Activated CD4-positive, alpha-beta T cell treated with anti-CD3 and anti-CD28 coated beads, Interleukin-10, Interleukin-2, amounts not matched to agents 100 ng/mL and 50 ng/mL, durations not matched to agents 16 hours and 8 hours (primary cell): ENCODE measurements at places on chromosomes 6 and 20.
A peak's percentile ranks its signal among the peaks of the same experiment; 100 is the strongest.

DNA sequence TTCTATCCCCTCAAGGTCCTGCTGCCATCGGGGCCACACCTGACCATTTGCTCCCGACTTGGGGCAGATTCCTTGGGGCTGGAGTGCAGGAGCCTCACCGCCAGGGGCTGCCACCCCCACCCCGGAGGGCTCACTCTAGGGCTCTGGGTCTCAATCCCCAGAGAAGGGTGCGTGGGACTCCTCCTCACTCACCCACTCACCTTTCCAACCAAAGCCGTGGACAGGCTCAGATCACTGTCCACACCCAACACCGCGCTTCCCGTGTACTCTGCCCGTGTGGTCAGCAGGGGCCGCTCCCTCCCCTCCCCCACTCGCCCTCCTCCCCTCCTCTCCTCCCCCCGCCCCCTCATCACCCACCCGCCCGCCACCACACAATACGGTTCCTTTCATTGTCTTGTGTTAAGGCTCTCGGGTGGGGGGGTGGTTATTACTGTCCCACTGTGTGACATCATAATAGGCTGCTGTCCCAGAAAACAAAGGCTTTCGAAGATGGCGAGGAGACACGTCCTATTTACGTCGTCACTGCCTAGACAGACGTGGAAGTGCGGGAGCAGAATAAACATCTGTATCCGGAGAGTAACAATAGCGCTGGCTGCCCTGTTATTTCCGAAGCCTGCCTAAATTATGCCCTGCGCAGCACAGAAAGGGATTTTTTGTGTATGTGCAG lies 85.8 kb downstream of the YTHDF1 start:
- DNase-seq: no peak

DNA sequence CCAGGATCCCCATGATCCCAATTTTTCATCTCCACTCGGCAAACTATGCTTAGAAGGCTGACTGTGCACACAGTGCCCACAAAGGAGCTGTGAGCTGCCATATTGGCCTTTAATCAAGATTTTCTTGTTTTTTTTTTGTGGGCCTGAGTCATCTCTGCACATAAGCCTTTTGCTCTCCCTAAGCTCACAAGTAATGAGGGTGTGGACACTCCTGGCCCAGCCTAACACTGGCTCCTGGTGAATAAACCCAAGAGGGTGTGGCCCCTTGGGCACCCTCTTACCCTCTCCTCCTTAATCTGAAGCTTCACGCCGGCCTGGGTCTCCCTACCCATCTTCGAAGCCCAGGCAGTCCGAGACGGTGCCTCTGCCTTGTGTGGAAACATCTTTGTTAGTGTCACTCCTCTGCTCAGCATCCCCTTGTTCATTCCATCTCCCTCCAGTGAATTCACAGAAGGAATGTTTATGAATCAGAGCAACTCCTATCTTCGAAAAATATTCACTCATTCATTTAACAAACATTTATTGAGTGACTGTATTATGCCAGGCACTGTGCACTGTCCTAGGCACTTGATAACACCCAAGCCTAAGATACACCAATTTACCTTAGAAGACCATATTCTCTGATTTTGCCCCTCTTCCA lies 22.2 kb upstream of the MRPS10 start:
- no peak for DNase-seq

DNA sequence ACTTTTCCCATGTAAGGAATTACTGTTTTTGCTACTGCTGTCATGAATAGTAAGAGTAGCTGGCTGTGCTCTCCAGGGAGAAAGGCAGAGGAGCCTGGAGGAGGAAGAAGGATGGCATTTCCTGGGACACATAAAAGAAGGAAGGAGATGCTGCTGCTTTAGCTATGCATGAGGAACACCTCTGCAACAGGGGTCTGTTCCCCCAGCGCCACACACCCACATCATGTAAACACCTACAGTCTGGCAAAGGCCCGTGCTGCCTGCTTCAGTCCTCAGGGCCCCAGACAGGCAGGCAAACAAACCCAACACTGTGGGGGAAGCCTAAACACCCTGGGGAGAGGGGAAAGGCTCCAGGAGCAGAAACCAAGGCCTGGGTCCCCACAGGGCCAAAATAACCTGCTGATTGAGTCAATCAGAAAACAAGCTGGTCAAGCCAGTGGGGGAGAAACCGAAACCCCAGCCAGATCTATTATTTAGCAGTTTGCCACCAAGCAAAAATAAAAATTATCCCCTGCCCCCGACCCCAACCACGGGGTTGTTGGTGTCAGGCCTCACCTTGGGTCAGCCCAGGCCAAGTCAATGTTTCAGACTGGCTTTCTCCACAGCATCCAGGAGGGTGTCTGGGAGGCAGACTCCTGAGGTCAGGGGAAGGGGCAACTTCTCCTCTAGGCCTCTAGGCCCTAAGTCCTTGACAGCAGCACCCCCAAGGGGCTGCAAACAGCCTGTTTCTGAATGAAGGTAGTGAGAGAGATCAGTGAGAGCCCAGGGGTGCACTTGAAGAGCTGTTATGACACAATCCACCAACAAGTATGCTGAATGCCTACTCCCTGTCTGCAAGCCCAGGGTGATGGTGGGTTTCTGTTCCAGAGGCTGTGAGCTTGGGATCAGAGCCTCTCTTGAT lies 34.6 kb upstream of the SCUBE3 start:
- peak; percentile 12 for DNase-seq

- no peak for DNase-seq
Observed at GRCh38 chr20:63119963-63120807, 95.7 kb downstream of the YTHDF1 start.

- no peak for DNase-seq
Observed at GRCh38 chr20:17491488-17491887, 39.7 kb downstream of the BFSP1 start.

DNA sequence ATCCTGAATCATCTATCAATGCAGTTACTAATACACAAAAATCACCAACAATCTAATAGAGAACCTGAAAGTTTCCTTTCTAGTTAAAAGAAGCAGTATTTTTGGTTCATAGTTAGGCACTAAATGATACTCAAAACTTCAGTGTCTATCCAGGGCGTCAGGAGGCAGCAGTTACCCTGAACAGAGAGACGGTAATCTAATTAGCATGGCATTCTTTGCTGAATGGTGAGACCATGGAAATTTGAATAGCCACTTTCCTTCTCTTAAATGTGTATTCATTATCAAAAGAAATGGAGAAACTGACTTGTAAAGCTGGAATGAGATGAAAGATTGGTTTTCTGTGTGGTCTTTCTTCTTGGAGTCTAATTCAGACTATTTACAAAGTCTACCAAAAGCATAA lies 146.6 kb upstream of the BMP5 start:
- DNase-seq: no peak

GRCh38 chr20:37418591-37419109 lies 72.7 kb downstream of the SRC start:
- no peak for DNase-seq

- no peak for DNase-seq
Observed at GRCh38 chr20:19284400-19285178, 72.1 kb downstream of the SLC24A3 start.

GRCh38 chr6:31620586-31621319 lies at the start of gene PRRC2A:
PRRC2A (plus strand) TSS chr6:31620715; CDS start chr6:31622790, 2,075 bp downstream.
- peak; percentile 86 for DNase-seq

DNA sequence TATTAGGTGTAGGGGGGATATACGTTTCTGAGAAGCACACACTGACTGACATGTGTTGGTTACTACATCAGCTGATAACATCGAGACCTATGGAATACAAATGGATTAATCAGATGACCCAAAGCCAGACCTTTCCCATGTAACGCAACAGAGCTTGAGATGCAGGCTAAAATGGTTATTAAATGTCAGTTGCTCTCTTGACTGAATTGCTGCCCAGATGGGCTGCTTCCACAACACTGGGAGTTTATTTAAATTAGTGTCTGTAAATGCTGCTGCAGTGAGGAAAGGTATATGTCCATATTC lies 298.8 kb downstream of the PHACTR1 start:
- no peak for DNase-seq

DNA sequence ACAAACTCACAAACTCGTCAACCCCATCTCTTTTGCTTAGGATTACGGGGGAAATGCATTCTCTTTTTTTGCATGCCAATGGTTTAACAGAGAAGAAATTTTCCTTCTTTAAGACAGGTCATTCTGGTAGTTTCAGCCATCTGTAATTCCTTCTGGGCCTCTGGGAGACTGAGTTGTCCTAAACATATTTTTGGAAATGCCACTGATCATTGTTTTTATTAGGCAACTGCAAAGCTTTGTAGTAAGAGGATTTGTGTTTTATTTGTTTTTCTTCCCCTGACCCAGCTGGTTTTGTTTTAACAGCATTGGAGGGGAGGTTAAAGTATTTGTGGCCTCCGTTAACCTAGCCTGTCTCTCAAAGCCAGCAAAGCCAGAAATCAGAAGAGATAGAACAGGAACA lies 73.1 kb upstream of the ISM1 start:
- DNase-seq: no peak

GRCh38 chr6:140441256-140441655 lies 1066.8 kb upstream of the CITED2 start:
- peak; percentile 2 for DNase-seq

- DNase-seq: peak; percentile 84
Observed at GRCh38 chr20:2986466-2986865, 57.0 kb upstream of the GNRH2 start.

GRCh38 chr20:17473659-17474058 lies 57.5 kb downstream of the BFSP1 start:
- DNase-seq: no peak

DNA sequence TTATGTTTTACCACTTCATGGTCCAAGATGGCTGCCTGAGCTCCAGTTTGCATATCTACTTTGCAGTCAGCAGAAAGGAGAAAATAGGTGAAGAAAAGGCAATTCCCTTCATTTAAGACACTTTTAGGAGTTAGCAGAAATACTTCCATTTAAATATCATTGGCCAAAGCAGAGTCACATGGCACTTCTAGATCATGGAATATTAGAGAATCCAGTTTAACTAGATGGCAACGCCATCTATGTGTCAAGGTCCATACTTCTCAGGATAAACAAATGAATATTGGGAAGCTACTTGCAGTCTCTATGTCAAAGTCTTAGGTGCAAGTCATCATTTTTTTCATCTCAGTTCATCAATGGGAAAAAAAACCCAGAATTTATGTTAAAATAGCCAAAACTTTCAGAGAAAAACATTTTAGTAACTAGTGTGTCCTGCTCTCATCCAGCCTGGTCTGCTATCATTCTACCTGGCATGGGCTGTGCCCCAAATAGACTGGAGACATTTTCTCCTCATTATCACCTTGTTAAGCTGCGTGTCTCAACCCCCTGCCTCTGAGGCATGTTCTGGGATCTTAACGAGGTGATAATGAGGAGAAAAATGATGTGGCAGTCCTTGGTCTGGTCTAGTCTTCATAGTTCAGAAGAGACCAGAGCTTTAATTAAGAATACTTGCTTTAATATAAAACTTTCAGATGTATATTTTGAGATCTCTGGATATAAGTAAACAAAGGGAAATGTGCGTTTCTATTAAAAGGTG lies 227.3 kb downstream of the TBX18 start:
- no peak for DNase-seq

DNA sequence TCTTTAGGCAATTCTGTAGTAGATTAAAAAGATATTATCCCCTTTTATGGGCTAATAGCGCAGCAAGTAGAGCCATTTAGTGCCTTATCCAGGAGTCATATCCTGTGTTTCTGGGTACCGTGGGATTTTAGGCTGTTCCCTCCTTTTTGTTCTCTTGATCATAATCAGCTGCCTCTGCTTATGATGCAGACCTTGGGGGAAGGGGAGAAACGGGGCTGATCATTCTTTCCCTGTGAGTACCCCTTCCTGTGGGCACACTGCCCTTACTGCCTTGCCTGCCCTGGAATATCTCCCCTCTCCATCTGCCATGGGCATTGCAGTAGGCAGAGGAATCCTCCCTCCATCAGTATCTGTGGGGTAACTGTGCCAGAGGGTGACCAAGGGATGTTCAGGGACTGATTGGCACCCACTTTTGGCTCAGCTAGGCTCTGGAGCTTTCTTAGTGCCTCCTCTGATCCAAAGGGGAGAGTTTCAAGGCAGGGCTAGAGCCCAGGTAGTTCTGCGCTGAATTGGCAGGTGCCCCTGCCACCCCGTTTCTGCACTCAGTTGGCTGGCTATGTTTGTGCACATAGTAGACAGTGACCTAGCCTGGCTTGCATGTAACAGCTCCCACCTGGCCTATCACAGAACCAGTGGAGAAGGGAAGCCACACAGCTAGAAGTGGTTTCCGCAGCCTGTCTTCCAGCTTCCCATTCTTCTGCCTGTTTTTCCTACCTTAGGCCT lies 103.3 kb downstream of the FIG4 start:
- DNase-seq: no peak

- DNase-seq: no peak
Observed at GRCh38 chr6:54987633-54988290, 141.2 kb downstream of the FAM83B start.

DNA sequence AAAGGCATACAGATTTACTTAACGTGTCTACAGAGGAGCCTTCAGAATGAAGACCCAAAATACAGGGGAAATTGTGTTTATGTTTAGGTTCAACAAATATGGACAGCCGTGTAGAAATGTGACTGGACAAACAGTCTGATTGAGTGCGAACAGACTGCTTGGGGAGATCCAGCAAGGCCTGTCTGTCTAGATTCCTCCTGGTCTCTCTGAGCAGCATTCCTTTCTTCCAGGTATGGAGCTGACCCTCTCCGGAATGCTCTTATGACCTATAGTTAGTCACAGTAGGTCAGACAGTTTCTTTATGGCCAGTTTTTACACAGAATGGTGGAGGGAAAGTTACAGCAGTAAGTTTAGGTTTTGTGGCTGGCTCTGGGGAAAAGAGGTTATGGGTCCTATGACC lies 9.0 kb downstream of the RIN2 start:
- DNase-seq: no peak

GRCh38 chr20:1623501-1624205 lies 3.8 kb upstream of the SIRPB1 start:
- no peak for DNase-seq

GRCh38 chr6:129643968-129644367 lies 66.0 kb downstream of the ARHGAP18 start:
- DNase-seq: no peak

DNA sequence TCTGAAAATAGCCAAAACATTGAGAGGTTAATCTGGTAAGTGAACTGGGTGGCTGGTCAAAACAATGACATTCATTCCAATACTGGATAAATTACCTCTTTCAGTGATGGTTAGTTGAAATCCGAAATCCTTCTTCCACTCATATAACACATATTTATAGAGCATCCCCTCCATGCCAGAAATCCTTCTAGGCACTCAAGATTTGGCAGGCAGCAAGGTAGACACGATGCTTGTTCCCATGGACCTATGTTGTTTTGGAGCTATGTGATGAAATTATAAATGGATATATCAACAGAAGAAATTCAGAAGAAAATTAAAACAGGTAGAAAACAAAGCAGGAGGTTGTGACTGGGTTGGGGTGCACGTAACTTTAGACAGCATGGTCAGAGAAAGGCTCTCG lies 26.3 kb upstream of the SNRPB2 start:
- DNase-seq: no peak

- DNase-seq: no peak
Observed at GRCh38 chr6:39698789-39699188, 26.4 kb downstream of the KIF6 start.

- DNase-seq: no peak
Observed at GRCh38 chr20:57716901-57717300, 7.1 kb upstream of the PMEPA1 start.

DNA sequence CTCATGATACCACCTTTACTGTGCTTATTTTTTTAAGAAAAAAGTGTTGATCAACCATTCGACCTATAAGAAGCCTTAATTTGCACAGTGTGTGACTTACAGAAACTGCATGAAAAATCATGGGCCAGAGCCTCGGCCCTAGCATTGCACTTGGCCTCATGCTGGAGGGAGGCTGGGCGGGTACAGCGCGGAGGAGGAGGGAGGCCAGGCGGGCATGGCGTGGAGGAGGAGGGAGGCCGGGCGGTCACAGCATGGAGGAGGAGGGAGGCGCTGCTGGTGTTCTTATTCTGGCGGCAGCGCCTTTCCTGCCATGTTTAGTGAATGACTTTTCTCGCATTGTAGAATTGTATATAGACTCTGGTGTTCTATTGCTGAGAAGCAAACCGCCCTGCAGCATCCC lies 15.6 kb upstream of the SLC22A1 start:
- no peak for DNase-seq
